Stimulated activated CD8-positive, alpha-beta memory T cell treated with anti-CD3 and anti-CD28 coated beads, Interleukin-7, amount 100 ng/mL, for 48 hours (primary cell): ENCODE measurements at places on chromosomes 1 and 21.

GRCh38 chr1:179089827-179090482, 8.1 kb downstream of the TOR3A start:
- no peak for DNase-seq

GRCh38 chr1:102219463-102219862, 222.7 kb upstream of the OLFM3 start:
- no peak for DNase-seq

- DNase-seq: no peak
Measured at GRCh38 chr1:78060857-78061563, 15.2 kb downstream of the GIPC2 start.

DNA sequence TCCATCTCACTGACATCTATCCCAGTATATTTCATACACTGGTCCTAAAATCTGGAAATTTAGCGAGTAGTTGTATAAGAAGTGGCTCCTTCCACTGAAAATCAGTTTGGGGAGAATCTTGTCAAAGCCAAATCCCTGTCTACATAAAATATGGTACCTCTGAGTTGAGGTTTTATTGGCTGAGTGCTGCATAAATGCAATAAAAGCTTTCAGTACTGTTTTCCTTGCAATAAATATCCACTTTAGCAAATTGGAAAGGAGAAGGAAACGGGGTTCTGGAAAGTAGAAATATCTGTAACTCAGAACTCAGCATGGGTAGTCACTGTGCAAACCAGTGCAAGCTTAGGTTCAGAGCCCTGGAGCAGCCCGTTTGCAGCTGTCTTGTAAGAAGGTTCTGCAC, 580.2 kb downstream of the SMYD3 start:
- no peak for DNase-seq

GRCh38 chr1:39141925-39142324, 62.6 kb upstream of the MACF1 start:
- DNase-seq: no peak
